ENCODE measurements at places on chromosomes 6 and 20.
A peak's percentile ranks its signal among the peaks of the same experiment; 100 is the strongest.

DNA sequence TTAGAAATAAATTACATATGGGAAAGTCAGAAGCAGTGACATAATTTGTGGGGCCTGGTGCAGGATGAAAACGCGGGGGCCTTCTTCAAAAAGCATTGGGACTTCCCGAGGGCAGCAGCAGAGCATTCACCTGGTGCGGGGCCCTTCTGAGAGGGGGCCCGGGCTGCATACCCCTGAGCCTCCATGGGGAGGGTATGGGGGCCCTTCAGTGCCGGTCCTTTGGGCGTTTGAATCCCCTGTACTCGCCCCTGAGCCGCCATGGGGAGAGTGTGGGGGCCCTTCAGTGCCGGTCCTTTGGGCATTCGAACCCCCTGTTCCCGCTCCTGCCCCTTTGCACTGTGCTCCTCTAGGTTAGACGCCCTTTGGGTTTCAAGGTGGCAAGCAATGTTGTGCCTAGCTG, 283.5 kb downstream of the CDH4 start:
- DNase-seq, result no peak

DNA sequence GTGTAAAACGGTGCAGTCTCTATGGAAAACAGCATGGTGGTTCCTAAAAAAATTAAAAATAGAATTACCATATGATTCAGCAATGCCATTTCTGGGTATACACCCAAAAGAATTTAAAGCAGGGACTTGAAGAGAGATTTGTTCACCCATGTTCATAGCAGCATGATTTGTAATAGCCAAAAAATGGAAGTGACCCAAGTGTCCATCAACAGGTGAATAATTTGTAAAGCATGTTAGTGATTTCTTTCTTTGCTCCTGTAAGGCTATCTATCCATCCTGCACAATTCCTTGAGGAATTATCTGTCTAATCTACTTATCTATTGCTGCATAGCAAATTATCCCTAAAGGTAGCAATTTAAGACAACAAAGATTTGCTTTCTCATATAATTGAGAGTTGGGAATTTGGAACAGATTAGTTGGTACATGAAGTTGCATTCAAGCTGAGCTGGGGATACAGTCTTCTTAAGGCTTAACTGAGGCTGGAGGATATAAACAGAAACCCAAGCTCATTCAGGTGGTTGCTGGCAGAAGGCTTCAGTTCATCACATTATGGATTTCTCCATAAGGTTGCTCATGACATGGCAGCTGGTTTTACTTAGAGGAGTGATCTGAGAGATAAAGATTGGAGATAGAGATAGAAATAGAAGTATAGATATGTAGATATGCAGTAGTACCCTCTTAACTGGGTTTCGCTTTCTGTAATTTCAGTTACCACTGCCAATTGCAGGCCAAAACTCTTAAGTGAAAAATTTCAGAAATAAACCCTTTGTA, 62.0 kb downstream of the IL22RA2 start:
- no peak for DNase-seq

DNA sequence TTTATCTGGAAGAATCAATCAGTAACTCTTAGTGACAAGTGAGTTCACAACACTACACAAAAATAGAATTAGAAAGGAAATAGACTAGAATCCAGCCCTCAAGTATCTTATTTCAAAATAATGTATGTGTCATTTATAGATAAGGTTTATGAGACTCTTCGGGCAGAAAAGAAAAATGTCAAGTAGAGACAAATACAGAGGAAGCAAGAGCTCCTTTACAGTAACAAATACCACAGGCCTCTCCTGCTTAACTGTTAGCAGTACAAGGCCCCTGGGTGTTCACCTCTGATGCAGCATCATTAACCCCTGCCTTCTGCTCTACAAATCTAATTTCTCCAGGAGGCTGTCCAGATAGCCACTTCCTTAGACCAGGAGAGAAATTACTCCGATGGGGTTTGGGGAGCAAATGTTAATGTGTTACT, 76.7 kb downstream of the UBE3D start:
- DNase-seq, result no peak

DNA sequence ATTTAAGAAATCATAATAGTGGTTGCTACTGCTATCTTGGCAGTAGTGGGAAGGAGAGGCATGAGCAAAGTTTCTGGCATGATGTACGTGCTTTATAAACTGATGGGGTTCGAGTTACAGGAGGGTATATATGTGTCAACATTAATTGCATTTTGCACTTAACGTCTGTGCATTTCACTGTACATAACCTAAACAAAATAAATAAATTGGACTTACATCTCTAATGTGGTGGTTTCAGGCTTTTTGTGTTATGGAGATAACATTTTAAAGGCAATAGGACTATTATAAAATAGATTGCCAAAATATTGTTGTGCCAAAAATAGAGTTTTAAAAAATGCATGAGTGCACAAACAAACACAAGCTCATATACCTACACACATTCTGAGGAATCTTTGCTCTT, 1001.1 kb upstream of the GJE1 start:
- no peak for DNase-seq

DNA sequence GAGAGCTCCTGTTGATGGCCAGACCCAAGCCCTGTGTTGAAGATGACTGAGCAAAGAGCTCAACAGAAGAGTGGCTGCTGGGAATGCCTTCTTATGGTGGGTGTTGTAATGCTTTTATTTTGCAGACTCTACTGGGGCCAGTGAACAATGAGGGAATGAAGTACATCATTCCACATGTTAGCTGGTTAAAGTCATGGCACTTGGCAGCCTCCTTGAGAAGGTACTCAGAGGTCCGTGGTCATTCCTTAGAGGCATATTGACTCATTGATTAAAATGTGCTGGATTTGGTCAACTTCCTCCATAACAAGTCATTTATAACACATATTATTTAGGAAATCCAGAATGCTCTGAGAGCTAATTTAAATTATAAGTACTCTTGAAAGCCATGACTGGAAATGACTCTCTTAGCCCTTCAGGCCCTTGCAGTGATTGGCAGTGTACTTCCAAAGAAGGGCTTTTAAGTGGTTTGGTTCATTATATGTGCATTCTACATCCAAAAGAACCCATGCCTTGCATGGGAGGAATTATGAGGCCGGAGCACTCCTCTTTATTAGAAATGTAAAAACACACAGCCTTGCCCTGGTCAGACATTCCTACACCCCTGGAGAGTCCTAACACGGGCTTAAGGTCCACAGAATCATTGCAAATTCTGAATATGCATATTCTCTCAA, 976.9 kb downstream of the KIF16B start:
- no peak for DNase-seq

DNA sequence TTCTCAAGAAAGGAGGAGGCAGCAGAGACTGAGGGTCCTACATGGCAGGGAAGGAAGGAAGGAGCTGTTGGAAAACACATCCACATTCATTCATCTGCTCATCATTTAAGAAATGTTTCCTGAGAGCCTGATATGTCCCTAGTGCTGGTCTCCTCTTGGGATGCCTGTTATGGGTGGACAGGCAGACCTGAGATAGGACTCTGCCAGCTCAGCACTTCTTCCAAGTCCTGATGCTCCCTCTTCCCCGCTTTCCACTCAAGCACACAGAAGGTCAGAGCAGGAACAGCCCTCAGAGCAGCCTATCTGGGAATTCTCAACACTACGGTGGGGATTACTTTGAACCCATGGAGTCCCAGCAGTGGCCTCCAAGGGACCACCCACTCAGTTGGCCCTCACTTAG, 8.0 kb upstream of the SIRPD start:
- no peak for DNase-seq

GRCh38 chr20:2162125-2162822, 60.6 kb downstream of the STK35 start:
- no peak for DNase-seq

DNA sequence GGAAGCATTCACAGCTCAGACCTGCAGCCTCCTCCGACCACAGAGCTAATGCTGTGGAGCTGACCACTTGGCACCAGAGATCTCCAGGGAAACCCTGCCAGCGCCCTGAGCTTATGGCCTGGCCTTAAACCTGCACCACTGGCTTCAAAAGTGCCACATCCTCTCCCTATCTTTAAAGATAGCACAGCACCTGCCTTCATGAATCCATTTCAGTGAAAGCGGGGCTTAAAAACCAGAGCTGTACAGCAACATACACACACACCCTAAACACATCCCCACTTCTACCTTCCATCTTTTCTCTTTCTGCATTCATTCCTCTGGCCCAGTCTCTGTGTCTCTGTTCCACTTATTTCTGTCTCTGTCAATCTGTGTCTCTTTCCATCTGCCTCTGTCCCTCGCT, 59.8 kb upstream of the CCDC167 start:
- DNase-seq, result no peak

GRCh38 chr6:138255443-138255842, 37.2 kb upstream of the PBOV1 start:
- DNase-seq, result no peak

GRCh38 chr6:53888931-53889330, 94.1 kb downstream of the LRRC1 start:
- no peak for DNase-seq

- peak; percentile 75 for DNase-seq
Observed at GRCh38 chr6:4155848-4156466, 20.6 kb upstream of the ECI2 start.

GRCh38 chr6:2754393-2754792, 3.7 kb upstream of the MYLK4 start:
- no peak for DNase-seq

DNA sequence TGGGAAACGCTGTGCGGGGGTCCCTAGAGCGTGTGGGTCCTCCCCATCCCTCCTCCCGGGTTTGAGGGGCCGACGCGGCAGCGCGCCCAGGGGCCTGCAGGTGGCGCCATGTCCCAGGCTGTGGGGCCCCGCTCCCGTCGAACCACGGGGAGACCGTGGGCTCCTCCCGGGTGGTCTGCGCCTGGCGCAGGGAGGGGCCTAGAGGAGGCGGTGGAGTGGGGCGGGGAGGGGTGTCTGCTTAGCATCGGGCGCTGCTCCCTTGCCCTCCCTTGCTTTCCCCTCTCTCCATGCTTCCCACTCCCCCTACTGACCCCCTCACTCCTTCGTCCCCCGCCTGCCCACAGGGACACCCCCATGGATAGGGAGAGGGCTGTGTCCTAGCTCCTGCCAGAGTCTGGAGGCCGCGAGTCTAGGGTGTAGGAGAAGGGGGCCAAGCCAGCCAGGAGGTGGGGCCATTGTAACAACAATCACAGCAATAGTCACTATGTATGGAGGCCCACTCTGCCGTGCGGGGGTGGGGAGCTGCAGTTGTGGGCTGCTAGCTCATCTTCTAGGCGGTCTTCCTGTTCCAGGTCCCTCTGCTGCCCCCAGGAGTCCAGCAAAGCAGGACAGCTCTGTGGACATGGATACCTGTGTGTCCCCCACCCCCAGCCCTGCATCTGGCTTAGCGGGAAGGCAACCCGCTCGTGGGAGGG, 51.7 kb downstream of the CHMP4B start:
- peak; percentile 40 for DNase-seq

DNA sequence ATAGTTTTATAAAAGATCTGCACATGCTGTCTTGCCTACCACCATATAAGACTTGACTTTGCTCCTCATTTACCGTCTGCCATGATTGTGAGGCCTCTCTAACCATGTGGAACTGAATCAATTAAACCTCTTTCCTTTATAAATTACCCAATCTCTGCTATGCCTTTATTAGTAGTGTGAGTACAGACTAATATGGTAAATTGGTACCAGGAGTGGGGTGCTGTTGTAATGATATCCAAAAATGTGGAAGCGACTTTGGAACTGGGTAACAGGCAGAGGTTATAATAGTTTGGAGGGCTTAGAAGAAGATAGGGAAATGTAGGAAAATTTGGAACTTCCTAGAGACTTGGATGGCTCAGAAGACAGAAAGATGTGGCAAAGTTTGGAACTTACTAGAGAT, 64.2 kb upstream of the TFAP2D start:
- DNase-seq, result no peak

DNA sequence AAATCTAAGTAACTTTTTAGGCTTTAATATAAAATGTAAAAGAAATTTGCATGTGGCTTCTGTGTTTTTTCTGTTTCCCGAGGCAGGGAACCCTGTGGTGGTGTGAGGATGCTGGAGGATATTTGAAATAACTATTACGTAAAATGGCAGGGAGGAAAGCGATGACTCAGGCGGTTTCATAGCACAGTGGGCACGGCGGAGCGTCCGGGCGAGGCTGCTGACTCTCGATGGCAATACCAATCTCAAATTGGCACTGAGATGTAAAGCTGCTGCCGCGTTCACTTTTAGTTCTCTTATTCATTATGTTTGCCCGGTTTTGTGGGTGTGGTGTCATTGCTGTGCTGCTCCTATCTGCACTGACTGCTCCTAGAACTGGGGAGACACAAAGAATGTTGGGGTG, 254.3 kb downstream of the THBS2 start:
- no peak for DNase-seq

DNA sequence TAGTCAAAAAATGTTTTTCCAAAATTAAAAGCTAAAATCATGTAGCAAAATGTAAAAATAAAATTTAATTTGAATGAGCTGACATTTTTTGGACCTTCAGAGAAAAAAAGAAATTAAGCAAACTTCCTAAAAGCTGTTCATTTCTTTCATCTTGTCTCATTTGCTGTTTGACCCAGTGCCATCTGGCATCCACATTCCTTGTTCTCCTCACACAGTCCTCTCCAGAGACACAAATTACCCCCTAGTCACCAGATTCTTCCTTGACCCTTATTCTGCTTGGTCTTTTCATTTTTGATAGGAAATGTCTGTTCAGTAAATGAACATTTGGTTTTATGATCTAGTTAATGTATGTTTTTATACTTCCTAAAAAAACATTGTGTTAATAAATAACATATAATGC, 55.2 kb downstream of the HDDC2 start:
- DNase-seq, result no peak

GRCh38 chr6:39902786-39903465, 31.3 kb downstream of the MOCS1 start:
- no peak for DNase-seq

GRCh38 chr6:170295510-170296422, 4.9 kb upstream of the DLL1 start:
- peak; percentile 60 for DNase-seq

GRCh38 chr6:40992746-40993145, 46.3 kb downstream of the UNC5CL start:
- DNase-seq, result no peak

GRCh38 chr6:7264686-7265384, 48.2 kb downstream of the SSR1 start:
- no peak for DNase-seq

- DNase-seq, result no peak
Observed at GRCh38 chr6:30894935-30895334, 10.6 kb downstream of the DDR1 start.

GRCh38 chr6:13454286-13455221, 32.8 kb downstream of the GFOD1 start:
- DNase-seq, result peak; percentile 87
